Activated naive CD8-positive, alpha-beta T cell treated with anti-CD3 and anti-CD28 coated beads for 36 hours (primary cell): ENCODE measurements at places on chromosomes 6 and 20.

DNA sequence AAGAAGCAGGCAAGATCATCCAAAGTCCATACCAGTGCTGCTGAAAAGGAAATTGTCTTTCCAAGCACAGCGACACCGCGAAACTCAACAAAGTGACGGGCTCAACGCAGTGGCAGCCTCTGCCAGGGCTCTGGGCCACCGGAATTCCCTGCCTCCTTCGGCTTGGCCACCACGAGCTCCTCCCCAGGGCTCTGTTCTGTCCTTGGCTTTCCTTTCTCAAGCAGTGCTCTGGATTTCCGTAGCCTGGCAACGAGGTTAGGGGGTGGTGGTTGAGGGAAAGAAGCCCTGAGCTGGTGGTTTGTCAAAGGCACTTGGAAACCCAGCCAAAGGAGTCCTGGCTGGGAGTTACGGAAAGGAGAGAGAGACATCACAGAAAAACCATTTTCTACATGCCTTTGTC lies 31.2 kb downstream of the PRR18 start:
- DNase-seq, result no peak

GRCh38 chr20:36519944-36520343 lies 21.4 kb upstream of the MYL9 start:
- no peak for DNase-seq

- no peak for DNase-seq
Measured at GRCh38 chr6:27940766-27941165, 16.3 kb upstream of the OR2B6 start.

GRCh38 chr6:169213814-169214520 lies 39.7 kb downstream of the THBS2 start:
- no peak for DNase-seq

- no peak for DNase-seq
Measured at GRCh38 chr20:23340524-23340923, 10.1 kb upstream of the NXT1 start.

DNA sequence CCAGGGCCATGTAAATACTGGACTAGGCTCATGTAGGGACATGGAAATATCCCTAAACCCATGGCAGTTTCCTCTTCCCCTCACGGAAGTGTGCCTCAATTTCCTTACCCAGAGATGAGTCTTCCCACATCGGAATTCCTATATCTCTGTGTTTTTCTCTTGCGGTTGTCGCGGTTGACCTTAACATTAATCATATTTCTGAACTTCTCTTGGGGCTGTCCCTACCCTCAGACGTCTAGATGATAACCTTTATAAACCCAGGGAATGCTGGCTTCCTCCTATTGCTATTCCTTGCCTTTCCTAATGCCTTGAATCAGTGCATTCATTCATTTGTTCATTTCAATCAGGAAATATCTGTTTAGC lies 160.1 kb downstream of the SASH1 start:
- no peak for DNase-seq

DNA sequence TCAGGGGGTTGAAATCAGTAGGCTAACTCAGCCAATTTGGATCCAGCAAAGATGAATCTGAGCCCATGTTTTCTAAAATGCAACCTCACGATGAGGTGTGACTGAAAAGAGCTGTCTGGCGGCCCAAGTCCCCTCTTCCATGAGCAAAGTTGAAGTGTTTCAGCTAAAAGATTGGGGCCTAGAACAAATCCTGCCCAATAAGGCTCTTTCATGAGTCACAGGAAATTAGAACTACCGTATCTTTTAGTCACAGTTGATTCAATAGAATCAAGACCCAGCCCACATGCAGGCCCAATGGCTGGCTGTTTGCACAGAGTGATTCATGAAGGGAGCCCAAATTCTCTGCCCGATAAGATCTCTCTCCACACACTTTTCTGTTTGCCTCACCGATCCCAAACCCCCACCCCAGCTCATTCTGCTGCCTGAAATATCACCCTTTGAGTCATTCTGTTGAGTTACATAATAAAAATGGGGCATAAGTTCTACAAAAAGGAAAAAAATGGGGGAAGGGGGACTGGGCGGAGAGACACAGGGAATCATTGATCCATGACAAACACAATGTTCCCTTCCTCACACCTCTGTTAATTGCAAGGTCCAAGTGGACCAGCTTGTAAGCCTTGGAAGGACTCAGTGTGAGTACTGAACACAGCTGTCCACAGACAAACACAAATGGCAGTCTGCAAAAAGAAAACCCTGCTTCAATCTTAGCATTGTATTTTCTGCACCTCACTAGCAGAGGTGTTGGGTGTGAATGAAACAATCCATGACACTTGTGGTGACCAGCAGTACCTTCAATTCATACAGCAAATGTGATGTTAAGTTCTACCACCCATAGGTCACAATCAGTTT lies 13.8 kb downstream of the FOXQ1 start:
- DNase-seq, result no peak

DNA sequence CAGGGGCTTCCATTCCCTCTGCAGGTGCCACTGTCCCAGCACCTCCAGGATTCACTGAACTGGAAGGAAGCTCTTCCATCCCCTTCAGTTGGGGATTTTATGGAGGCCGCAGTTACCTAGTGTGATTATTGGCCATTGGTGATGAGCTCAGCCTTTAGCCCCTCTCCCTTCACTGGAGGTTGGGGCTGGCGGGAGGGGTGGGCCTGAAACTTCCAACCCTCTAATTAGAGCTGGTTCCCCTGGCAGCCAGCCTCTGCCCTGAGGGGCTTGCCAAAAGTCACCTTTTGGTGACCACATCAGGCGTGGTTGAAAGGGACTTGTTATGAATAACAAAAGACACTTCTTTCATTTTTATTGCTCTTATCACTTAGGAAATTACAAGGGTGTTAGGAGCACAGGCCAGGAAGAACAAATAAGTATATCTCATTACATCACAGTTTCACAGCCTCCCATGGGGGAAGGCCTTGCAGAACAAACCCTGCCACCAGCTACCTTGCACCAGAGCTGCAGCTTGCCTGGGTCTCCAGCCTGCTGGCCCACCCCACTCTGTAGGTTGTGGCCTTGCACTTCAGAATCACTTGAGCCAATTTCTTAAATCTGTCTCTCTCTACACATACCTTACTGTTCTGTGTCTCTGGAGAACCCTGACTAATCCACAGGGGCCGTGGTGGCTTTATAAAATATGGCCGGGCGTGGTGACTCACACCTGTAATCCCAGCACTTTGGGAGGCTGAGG lies 5.0 kb downstream of the PYGB start:
- no peak for DNase-seq

- DNase-seq, result no peak
Measured at GRCh38 chr6:165968408-165968807, 199.2 kb downstream of the TBXT start.

GRCh38 chr6:66245231-66245630 lies 538.2 kb upstream of the EYS start:
- no peak for DNase-seq

DNA sequence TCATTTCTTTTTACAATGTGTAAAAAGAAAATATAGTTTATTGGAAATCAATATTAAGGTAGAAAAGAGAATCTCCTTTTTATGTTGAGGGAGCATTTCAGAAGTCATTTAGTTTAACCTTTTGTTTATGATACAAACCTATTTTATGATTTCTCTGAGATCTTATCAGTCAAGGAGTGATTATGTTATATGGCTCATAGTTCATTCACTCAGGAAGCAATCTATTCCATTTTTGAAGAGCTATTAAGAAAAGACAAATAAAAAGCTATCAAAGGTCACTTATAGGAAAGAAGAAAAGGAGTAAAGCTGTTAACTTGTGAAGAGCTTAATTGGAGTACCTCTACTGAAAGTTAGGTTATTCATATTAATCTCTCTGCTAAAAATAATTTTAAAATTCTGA lies 526.6 kb upstream of the JAG1 start:
- no peak for DNase-seq

DNA sequence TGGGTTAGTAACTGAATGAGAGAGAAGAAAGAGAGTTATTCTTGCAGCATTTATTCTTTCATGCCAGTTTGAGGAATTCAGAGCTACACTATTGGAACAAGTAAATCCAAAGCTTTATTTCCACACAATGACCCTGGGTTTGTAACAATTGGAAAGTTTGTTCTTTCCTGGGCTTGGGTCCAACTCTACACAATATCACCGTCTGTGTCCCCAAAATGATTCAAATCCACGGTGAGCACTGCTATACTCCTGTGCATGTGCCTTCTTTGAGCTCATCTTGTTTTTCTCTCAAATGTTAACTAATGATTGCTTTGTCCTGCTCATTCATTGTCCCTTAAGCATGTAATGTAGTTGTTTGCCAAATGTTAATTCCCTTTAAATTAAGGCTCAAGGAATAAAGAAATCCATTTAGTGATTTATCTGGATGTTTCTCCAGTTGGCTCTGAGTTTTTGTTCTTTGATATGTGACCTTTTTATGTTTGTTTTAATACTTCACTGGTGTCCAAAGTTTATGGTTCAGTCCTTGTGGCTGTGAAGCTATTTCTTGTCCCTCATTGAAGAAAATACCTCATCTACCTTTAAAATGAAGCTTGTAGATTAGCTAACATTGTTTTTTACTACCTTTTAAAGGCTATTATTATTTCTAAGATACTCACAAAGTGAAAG lies 20.5 kb upstream of the CRISP3 start:
- no peak for DNase-seq

DNA sequence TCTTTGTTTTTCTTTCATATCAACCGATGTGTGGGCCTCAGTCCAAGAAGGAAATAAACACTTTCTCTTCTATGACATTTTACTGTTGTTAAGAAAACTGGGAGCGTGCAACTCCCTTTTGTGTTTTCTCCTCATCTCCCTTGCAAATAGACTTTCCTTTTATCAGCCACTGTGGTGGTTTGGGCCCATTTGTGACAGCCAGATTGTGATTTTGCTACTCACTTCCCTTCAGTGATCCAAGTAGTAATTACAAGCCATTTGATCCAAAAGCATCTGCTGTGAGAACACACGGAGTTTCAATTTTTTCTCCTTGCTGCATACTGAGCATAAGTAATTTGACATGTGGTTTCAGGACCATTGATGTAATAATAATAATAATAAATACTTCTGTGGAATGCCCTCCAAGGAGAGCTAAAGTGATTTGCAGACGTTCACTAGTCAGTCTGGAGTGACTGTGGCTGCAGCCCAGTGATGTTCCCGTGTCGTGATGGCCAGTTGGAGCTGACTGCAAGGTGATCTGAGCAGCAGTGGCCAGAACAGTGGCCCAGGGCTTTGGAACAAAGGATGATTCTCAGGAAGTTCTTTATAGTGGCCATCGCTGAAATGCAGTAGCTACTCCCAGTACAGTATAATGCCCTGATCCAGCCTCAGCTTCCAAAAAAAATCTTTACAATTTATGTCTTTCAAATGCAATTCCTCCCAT lies 91.9 kb upstream of the CLDN20 start:
- DNase-seq, result no peak

DNA sequence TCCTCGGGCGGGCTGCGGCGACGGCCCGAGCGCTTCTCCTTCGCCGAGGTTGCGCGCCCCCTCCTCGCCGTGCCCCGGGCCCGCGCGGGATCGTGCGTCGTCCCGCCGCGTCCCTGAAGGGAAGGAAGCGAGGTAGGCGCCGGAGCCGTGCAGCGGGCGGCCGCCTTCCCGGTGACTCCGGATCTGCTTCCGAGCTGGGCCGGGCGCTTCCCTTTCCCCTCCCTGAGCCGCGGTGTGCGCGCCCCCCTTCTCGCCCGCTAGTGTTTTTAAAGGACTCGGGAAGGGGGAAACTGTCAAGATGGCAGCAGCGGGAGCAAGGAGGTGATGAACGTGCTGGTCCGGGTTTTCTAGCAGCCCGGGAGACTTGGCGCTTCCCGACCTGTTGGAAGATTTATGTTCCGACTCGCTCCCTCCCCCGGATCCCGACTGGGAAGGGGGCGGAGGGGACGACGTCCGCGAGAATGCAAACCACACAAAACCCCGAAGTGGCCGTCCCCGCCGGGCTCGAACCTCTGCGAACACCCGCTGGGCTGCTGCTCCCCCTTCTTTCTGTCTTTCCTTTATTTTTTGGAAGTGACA lies 744 bp upstream of the FOXO3 start:
- DNase-seq, result no peak

- DNase-seq, result no peak
Measured at GRCh38 chr6:143958839-143959399, 49.1 kb downstream of the PLAGL1 start.

DNA sequence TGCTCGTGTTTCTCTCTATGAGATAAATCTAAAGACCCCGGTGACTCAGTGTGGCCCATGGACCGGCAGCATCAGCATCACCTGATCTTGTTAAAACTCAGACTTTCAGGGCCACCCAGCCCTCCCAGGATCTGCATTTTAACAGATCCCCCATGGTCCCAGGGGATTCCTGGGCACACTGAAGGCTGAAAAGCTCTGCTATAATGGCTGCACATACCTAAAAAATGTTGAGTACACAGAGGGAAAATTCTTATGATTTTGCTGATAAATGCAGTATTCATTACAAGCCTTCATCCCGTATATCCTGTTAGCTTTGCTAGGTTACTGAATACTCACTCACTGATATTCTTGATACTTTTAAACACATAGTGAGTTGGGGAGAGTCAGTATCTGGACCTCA lies 200.5 kb downstream of the MYLK4 start:
- no peak for DNase-seq

GRCh38 chr6:39752835-39753724 lies 27.9 kb upstream of the KIF6 start:
- no peak for DNase-seq

DNA sequence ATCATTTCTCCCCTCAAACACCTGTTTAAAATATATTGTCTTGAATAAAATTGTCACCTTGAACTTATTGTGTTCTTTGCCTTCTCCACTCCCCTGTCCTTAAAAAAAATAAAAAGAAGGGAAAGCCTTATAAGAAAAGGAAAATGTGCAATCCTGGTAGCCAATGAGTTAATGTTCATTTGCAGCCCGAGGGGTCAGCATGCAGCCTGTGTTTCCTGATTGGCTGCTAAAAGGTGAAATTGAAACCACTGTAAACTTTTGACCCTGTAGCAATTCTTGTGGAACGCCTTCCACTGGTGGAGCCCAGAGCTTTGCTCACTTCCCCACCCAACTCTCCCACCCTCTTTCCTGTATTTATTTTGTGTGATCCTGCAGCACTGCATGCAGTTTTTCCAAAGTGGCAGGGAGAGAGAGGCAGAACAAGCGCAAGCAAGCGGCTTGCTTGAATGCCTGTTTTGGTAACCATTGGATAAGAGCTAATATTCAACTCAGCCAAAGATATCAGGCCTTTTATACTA lies 74.9 kb downstream of the NCOA3 start:
- no peak for DNase-seq

DNA sequence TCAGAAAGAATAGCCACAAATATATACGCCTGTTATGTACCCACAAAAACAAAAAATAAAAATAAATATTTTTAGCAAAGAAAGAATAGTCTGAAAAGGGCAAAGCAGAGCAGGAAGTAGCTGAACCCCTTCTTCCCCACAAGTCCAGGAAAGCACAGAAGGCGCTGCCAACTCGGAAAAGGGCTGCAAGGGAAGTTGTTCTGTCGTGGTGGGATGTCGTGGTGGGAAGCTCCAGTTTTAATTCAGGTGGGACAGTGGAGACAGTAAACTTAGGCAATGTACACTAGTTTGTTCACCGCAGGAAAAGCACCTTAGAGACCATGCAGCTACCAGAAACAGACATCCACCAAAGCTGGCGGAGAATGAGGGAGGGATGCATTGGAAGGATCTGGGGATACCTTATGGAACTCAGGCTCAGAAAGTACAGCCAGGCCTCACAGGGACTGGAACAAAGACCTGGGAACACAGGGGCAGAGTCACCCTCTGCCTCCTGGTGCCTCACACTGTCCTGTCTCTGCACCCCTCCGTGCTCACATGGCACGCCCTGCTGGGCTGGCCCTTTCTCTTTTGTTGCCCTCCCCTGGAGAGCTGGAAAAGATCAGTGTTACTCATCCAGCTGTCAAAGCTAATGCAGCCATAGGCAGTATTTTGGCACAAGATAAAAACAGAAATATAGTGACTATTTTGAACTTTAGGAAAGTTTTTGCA lies 3.3 kb upstream of the APMAP start:
- no peak for DNase-seq

- DNase-seq, result no peak
Measured at GRCh38 chr6:118905851-118906250, 11.9 kb downstream of the ASF1A start.
